ENCODE measurements at places on chromosomes 11 and 22.

DNA sequence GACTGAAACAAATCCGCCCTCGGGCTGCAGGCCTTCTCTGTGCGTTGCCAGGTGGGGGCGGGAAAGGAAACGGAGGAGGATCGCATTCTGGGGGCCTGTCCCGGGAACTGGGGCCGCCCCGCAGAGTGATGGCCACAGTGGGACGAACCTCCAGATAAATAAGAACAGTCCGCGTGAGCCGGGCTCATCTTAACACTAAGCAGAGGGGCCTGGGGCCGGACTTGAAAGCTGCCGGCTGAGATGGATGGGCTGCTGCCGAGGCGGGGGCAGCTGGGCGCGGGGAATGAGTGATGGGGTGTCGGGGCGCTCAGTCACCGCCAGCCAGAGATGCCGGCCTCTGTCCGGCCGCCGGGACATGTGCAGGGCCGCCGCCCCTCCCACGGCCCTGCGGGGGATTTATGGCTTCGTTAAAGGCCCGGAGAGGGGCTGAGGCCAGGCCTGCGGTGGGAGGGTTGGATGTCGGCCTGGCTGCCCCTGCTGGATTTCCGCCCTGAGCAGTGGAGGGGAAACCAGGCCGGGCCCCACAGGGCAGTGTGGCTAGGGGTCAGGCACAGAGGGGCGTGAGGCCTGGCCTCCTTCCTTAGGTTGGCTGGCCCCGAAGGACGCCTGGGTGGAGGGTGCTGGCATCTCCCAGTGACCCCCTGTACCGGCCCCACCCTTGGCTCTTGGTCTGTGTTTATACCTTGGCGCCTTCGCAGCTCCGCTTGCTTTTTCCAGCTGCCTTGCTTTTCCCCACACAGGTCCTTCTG lies 45.3 kb upstream of the CD82 start:
- DNase-seq = no peak

- no peak for DNase-seq
These were observed 861 bp upstream of the ZNRF3 start for GRCh38 chr22:28882545-28882877.

GRCh38 chr22:38230108-38230825 lies 28.5 kb downstream of the MAFF start:
- DNase-seq = no peak

- DNase-seq = no peak
These were observed 16.3 kb upstream of the CYP2R1 start for GRCh38 chr11:14908214-14908880.

GRCh38 chr11:118076754-118077281 lies at the start of gene TMPRSS4:
Gene TMPRSS4, plus strand, starts transcription at chr11:118077078. Its CDS starts 225 bp downstream, at chr11:118077303.
- no peak for DNase-seq

DNA sequence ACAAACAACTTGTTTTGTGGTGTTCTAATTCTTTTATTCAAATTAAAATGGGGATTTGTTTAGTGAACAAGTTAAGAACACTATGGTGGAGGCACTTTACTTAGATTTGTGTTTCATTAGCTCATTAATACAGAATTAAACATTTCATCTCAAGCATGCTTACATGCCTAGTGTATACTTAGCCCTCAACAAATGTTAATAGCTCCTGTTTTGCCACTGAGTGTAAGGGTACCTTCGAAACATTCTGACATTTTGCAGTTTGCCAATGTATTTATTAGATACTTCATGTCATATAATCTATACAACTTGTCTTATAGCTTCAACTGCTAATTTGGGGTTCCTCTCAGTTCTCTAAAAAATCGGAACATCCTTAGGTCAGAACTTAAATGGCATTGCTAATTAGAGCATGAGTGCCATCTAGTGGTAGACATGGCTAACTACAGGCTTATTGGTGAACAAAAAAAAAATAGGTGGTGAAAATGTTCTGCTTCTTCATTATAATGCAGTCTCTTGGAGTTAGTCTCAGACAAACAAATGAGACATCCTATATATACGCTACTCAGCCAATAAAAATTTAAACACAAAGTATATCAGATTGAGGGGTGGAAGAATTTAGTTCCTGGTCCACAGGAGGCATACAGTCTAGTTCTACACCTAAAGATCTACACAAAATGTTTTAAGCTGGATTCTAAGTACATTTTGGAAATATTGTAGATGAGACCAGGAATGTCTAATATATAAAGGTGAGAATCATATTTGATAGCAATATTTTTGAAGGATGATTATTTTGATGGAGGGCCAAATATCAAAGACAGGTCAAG lies 4.9 kb upstream of the CNTN5 start:
- DNase-seq = no peak

DNA sequence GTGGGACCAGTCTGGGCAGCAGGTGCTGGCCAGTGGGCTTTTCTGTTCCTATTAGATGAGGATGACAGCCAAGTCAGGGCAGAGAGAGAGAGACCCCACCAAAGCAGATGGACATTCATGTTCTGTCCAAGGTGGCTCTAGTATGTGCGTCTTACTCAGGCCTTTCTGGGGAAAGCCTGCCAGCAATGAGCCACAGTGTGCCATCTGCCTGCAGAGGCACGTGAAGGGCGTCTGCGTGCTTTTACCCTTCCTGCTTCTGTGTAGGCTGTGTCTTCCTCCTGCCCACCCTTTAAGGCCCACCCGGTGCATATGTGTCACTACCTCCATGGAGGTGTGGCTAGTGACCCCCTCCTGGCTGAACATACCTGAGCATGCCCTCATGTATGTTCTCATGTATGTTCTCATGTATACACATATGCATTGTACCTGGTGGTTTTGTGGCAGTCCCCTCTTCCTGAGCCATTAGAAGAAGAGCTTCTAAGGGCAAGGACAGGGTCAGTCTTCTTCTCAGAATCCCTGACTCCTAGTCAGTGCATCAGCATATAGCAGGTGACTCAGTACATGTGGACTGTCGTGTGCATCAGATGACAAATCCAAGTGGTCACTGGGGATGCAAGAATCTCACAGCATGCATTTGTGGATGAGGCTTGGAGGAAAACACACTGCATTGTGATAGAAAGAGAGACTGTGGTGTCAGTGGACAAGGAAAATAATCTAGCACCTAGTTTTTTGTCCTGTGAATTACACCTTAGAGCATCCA lies 90.4 kb upstream of the YWHAH start:
- no peak for DNase-seq

- DNase-seq = no peak
These were observed 887 bp downstream of the IRF7 start for GRCh38 chr11:614623-615503.

DNA sequence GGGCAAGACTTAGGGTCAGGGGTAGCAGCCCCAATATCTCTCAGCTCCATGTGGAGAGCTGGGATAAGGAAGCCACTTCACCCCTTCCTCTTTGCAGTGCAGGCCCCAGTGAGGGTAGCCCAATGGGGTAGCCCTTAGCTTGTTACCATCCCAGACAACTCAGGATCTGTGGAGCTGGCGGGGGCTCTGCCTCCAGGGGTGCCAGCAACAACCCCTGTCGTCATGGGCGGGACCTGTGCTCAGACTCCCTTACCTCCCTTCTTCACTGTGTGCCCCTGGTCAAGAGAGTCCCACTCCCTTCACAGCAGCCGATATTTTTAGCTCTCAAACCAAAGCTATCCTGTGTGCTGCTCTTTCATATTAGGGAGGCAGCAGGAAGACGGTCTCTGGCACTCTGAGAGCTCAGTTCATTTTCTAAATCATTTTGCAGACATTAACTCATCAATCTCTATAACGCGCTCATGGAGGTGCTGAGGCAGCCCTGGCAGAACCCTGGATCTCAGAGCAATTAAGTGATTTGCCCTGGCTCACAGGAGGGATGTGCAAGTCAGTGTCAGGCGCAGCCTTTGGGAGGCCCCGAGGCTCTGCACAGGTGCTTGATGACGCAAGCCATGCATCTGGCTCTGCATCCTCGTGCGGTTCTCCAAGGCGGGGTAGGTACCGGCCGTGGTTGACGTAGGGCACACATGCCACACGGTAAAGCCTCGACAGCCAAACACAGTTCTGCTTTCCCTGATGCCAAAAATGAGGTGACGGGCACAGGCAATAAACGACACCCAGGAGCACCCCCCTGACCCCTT lies 357.6 kb downstream of the SHANK2 start:
- no peak for DNase-seq

DNA sequence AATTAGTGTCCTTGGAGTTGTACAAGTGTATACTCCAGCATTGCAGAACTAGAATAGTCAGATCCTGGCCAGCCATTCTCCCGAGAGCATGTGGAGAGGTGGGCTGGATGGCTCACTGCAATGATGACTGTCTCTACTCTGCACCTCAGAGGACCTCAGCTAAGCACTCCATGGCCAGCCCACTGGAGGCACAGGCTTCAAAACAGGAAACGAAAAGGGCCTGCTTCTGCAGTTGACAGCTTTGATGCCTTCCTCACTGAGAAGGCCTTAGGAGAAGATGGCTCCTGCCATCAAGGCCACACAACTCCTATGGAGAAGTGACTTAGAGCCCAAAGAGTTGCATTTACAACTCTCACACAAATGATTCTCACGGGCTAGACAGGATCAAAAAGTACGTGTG lies 9.1 kb downstream of the POLD4 start:
- DNase-seq = no peak

DNA sequence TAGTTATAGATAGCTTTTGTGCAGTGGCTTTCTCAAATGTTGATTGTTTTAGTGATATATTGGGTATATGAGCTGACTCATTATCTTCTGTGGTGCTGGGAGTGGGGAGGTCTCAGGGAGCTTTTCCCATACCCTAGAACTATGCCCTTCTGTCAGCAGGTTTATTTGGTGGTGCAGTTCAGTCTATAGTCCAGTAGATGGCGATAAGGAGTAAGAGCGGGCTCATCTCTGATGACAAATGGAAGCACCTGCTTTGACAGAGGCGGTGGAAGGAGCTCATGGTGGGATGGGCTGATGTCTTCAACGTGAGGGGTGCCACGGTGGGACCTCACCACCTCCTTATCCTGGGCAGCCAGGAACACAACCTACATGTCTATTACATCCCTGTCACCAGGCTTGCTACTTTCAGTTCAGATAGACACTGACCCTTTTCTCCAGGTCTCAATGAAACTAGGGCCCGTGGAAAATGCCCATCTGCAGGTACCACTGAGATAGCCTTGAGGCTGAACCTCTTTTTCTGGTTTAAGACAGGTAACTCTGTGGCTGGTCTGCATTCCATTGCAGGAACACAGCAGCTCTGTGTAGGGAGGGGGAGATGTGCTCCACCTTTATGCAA lies 13.0 kb upstream of the OR6A2 start:
- DNase-seq = no peak

- DNase-seq = no peak
These were observed 282.3 kb downstream of the TTC28 start for GRCh38 chr22:28397306-28397705.

DNA sequence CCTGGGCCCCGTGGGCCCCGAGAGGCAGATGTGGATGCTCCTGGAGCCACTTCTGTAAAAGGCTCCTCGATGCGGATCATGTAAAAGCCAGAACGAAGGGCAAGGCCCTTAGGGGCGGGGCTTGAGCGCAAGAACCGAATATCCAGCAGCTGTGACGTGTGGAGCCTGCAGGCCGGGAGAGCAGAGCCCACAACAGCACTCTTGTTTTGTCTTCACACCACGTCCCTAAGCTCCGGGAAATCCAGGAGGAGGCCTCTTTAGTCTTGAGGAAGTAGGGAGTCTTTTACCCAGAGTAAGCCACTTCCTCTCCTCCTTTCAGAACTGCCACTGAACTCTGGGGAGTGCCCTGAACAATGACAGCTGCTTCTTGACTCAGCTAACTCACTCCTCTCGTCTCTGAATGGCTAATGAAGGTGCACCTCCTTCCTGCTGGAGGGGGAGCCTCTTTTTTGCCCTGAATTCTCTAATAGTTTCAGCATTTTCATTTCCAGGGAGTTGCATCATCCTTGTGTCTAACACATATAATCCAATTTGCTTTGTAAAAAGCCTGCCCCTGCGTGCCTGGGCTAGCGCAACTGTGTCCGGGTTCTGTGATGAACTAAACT lies 12.5 kb downstream of the L3MBTL2 start:
- no peak for DNase-seq

DNA sequence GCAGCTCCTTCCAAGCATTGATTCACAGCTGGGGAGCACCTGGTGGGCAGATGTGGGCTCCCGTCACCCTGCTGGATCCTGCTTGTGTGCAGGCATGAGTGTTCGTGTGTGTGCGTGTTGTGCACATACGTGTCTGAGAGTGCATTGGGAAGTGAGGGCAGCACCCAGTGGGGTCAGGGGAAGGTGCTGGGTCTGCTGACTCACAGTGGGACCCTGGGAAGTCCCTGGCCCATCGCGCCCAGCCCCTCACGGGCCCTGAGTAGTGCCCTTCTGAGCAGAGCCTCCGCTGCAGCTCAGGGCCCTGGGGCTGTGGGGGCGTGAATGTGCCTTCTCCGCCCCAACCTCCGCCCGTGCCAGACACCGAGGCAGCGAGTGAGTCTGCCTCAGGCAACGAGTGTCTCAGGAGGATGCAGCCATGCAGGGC lies 36.8 kb downstream of the WNT11 start:
- no peak for DNase-seq

Measured in activated CD8-positive, alpha-beta memory T cell treated with anti-CD3 and anti-CD28 coated beads for 1 hour (primary cell).